ENCODE measurements at places on chromosomes 7 and 10.

DNA sequence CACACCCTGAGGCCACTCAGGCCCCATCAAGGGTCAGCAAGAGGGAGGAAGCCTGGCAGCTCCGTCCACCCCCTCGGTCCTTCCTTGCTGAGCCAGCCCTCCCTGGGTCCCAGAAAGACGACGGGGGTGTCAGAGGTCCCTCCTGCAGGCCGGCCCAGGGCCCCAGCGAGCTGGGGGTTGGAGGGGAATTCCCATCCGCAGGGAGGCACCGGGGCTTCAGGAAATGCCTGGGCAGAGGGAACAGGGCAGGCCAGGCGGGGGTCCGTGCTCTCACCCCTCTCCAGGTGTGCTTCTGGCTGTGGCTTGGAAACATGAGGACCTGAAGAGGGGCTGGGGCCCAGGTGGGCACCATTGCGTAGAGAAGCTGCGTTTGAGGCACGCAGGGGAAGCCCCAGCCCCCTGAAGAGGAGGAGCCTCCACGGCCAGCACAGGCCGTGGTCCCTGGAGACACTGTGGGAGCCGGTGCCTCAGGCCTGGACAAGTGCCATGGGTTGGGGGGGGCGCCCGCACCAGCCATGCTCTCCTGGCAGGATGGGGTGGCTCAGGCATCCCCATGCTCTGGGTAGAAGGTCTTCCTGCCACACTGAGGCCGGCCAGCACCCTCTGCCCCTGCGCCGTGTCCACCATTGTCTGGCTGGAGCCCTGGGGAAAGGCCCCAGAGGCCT, 66.7 kb downstream of the PDGFA start:
- no peak for DNase-seq

DNA sequence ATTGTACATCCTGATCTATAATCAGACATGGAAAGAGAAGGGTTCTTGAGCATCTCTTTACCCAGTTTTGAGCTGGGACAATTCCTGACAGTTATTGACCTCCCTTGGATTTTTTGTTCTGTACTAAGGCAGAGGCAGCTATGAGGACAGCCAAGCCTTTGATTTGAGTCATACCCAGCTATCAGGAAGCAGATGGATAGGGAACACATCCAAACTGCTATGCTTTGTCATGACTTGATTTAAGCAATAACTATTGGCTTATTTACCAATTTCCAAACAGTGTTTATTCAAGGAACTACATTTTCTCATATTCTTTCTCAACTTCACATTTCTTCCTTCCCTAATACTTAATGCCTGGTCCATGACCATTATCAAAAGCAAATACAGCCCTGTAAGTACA, 396.4 kb upstream of the STEAP1 start:
- no peak for DNase-seq

DNA sequence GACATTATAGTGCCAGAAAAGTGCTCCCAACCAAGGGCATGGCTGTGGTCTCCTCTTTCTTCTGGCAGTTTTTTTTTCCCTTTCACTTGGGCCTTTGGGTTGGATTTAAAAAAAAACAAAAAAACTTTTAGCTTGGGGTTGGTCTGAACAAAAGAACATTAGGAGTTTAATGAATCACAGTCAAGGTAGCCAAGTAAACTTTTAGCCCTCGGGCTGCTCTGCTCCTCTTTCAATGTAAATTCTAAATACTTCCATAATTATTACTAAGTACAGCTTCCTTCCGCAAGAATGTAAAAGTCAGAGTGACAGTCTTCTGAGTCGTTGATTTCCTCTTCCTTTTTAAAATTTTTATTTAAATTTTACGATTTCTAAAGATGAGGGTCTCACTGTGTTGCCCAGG, 79.2 kb downstream of the NRF1 start:
- DNase-seq = no peak

DNA sequence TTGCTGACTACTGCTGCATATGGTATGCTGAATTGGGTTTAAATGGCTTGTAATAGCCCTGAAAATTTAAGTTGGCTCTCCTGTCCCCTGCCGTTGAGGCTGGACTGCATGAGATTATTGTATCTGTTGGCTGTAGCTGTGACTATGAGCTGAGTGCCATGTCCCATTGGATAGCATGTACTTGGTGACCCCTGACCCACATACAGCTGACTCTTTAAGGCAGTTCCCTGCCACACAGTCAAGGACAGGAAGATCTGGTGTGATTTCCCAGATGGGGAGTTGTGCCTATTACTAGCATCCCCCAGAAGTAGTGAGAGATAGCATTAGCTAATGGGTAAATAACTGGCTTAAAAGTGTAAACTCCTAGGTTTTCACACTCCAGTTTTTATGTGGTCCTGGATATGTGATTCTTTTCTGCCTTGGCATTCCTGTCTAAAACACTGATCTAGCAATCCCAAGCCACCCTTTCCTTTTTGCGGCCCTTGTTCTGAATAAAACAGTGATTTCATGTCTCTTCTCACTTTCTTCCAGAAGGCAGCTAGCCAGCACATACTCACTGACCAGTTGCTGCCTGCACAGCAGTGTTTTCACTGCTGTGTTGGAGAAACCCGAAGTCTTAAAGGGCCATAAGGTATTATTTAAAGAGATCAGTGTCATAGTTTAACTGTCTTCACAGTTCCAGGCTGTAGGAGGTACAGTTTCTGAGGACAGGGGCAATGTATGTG, 35.9 kb downstream of the LRRC4 start:
- no peak for DNase-seq

GRCh38 chr10:131846240-131847101, 54.3 kb upstream of the PPP2R2D start:
- DNase-seq = no peak

DNA sequence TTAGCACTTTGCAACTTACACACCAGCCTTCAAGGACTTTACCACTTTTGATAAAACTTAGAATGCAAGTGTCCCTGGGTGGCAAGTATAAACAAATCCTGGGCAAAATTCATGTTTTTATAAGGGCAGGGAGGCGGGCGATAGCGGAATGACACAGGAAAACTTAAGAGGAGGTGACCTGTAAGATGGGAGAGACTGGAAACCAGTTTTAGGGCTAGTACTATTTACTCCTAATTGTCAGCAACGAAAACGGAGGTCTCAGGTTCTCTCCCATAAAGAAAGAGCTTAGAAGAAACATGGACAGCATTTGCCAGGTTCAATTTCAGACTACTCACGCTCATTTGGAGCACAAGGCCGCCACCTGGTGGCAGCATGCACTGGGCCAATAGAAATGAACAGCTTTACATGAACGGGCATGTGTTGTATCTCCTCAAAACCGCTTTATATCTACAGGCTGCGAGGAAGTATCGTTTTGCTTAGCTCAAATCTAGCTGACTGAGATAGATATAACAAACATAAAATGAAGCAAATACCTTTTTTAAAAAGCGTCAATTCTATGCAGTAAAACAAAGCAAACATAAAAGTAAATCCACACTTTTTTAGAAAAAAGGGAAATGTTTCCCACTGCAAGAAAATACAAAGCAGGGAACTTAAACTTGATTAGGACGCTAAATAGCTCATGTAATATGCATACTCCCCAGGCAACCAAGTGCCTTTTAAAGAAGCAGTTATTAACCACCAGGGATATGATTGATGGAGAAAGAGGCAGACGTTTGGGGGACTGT, 37.6 kb upstream of the SVOPL start:
- DNase-seq = peak; percentile 77

DNA sequence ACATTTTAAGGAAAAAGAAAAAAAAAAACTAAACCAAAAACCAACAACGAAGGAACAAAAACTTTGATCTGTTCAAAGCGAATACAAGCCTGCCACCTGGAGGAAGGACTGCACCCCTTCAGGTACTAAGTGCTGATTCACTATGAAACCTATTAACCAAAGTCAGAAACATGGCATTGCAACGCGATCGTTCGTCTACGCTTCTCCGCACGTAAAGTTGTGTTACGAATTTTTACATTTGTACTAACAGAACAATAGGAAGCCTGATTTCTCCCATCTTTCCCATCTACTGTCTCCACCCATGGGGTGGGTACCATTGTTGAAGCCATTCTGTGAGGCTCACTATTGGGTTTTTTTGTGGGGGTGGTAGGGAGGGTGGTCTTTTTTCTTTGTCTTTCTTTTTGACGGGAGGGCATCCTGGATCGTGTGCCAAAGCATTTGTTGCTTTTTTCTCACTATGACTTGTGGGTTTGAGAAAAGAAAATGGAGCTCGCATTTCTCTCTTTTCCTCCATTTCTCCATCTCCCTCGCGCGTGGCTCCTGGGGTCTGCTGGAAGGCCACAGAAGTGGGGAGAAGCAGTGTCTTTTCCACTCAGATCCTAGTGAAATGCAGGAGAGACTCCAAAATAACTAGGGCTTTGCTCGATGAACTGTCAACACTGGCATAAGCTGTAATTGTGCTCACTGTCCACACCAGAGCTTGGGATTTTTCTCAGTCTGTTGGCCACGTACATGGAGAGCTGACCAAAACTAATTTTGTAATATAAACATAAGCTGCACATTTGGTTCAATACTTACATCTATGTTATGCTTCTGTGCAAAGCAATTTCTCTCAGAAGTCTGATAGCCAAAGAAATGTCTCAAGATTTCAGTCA, 100.9 kb upstream of the YAE1 start:
- DNase-seq = peak; percentile 13

- no peak for DNase-seq
These were observed 4.5 kb upstream of the TFPI2 start for GRCh38 chr7:93894966-93895640.

GRCh38 chr10:44828508-44829142, 82.5 kb upstream of the TMEM72 start:
- DNase-seq = no peak

GRCh38 chr7:125423458-125424155, 494.0 kb upstream of the POT1 start:
- peak; percentile 43 for DNase-seq

DNA sequence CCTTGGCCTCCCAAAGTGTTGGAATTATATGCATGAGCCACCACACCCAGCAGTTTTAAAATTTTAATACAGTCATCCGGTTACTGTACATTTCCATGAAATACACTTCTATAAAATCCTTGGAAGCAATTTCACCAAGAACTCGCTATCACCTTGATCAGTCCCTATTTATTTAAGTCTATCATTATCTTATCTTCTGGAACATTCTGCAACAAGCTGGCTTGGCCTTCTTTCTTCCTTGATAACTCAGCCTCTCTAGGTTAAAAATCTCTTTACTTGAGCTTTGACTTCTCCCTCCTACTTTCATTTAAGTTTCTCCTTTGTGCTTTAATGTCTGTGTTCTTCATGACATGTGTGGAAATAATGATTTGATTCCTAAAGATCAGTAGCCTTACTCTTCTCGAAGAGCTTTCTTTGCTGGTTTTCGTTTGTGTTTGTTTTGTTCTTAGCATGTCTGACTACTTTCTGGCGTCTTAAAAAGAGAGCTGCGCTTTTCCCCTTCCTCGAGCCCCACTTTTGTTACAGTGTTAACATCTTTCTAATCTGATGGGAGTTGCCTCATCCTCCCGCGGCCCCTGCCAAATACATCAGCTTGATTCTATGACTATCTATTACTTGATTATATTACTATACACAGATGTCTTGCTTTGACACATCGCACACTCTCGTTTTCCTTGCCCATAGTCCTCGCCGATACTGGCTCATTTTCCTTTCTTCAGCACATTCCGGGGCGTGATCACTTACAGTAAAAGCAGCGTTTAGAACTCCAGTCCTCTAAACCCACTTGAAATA, 11.1 kb upstream of the CALML5 start:
- DNase-seq = no peak

GRCh38 chr7:38428041-38428440, 154.6 kb upstream of the TARP start:
- no peak for DNase-seq

DNA sequence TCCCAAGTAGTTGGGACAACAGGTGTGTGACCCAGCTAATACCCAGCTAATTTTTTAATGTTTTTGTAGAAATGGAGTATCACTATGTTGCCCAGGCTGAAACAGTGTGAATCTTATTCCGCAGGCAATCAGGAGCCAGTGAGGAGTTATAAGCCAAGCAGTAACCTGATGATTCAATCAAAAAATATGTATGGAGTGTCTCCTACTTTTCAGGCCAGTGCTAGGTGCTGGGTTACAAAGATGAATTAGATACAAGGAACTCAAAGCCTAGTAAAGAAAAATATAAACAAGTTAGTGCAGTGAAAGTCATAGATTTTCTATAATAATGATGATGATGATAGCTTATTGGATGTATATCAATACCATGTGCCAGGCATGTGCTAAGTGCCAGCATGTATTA, 13.2 kb upstream of the IFRD1 start:
- no peak for DNase-seq

DNA sequence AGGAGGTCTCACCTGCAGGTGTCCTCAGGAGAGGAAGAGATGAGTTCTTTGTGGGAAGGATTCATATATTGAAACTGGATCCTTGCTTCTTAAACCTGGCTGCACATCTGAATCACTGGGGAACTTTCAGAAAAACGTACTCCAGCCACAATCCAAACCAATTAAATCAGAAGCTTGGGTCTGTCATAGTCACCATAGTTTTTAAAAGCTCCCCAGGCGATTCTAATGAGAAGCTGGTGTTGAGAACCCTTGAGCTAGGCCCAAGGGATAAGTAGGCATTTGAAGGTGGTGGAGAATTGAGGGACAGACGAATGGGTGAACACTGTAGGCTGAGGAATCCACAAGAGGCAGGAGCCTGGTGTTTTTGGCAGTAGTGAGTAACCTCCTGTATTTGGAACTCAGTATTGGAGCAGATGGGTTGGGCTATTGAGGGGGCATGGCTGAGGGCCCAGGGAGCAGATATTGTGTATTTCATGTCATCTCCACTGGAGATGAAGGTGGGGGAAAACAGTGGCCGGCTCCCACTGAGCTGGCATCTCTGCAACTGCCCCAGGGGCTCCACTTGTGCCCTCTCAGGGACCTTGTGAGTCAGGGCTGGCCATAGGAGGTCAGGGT, 14.5 kb downstream of the ADCYAP1R1 start:
- no peak for DNase-seq

DNA sequence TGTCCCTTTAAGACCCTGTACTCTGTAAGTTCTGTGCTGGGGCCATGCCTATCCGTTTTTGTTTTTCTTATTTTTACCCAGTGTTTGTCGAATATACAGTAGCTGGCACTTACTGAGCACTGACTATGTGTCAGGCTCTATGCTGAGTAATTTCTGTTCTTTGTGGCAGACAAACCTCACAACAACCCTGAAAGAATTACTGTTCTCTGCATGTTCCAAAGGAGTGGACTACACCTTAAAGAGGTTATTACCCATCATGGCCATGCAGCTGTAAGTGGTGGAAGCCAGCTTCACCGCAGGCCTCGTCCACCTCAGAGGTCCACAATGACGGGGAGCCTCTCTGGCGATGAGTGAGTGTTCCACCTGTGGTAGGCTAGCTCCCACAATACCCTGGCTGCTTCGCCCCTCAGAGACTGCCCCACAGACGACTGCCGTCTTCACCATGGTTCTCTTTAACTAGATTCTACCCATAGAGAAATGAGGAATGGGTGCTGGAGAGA, 30.1 kb upstream of the RBM20 start:
- DNase-seq = no peak

GRCh38 chr7:3197567-3198213, 103.4 kb upstream of the SDK1 start:
- DNase-seq = peak; percentile 7

DNA sequence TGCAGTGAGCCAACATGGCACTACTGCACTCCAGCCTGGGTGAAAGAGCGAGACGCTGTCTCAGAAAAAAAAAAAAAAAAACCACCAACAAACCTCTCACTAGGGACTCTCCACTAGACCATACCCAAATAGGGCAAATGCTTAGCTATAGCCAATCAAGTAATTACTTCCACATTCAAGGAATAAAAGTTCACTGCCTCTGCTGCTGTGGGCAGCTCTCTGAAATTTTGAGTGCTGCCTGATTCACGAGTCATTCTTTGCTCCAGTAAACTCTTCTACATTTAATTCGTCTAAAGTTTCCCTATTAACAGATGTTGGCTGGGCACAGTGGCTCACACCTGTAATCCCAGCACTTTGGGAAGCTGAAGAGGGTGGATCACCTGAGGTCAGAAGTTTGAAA, 4.7 kb upstream of the NRBF2 start:
- no peak for DNase-seq

- DNase-seq = peak; percentile 25
These were observed at the start of gene ADRB1 for GRCh38 chr10:114043532-114044246. ADRB1 (plus strand) TSS chr10:114043866; CDS start chr10:114044133, 267 bp downstream.

Data from MV-4-11 (cell line).